ENCODE measurements at places on chromosomes 4 and X.

- no peak for DNase-seq
These were observed 12.0 kb downstream of the MAB21L2 start for GRCh38 chr4:150593996-150594395.

DNA sequence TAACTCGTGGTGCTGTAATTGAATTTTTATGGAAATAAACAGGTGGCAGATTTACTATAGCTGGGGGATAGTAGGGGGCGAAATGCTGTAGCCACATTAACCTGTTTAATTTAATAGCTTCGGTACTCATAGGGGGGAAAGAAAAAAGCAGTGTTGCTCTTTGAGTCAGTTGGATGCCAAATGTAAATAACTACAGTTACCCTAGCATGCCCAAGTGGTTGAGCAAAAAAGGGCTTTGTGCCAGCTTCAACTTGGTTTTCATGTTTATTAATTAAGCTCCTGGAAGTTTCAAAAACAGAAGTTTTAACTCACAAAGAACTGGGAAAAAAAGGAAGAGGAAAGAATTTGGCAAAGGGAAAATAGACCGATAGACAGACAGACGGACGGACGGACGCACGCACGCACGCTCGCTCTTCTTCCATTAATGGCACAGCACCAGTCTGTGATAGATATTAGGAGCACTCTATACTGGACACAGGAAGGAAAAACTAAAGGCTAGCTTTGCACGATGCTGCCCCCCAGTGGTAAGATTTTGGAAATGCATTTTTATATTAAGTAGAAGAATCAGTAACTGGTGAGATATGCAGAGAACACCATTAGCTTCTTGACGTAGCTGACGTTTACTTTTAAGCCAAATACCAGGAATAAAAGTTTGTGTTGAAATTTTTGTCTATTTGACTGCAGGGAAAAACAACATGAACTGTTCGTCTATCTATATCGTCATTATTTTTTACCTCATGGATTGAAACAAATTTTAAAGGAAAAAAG, 151.8 kb downstream of the SLC7A11 start:
- peak; percentile 51 for DNase-seq

DNA sequence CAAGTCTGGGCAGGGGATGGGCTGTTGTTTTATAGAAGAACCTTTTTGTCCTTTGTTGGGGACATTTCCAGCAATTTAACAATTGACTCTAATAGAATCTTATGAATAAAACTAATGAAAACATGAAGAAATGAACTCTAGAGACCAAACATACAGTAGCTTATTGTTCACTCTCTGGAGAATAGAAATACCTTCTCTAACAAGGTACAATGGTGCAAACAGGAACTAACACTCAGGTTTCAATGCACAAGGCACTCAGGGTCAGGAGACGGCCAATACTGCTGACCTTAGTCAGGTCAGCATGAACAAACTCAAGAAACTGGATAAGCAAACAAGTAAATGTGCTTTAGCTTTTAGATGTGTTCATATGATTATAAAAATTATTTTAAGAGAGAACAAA, 39.6 kb upstream of the FBXW7 start:
- no peak for DNase-seq

GRCh38 chrX:437661-438390, 51.1 kb upstream of the PPP2R3B start:
- peak; percentile 5 for DNase-seq

- DNase-seq = peak; percentile 0
These were observed 6.9 kb upstream of the RAP2C start for GRCh38 chrX:132226169-132226568.

DNA sequence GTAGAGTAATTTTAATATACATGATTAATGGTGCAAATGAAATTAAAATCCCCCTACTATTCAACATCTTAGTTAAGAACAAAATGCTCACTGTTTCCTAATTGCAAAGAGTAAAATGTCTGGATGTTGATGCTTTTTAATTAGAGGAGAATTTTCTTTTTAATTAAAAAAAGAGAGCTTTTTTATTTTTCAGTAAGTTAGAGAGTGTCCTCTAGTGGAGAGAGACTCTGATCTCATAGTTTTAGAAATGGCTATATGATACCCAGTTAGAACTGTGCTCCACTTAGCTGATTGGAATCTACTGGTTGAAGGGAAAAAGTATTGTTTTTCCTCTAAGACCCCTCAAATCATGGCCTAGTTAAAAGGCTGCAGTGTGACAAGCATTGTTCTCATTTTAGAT, 312.0 kb upstream of the MAGEB2 start:
- no peak for DNase-seq

DNA sequence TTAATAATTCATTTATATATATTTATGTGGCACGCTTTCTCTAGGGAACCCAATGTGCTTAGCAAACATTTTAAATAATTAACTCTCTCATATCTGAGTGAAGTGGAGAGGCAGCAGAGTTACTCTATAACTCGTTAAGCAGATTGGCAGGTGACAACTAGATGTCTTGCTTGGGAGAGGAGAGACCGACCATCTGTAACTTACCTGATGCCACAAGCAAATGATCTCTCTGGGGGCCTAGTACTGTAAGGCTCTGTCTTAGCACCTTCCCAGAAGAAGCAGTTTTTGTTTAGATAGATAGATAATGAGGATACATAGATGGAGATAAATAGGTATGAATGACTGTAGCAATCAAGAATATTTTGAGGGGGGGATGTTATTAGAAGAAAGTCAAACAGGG, 11.9 kb upstream of the SEL1L3 start:
- DNase-seq = peak; percentile 62

- DNase-seq = no peak
These were observed 2065.8 kb downstream of the ARAP2 start for GRCh38 chr4:34178476-34178875.

DNA sequence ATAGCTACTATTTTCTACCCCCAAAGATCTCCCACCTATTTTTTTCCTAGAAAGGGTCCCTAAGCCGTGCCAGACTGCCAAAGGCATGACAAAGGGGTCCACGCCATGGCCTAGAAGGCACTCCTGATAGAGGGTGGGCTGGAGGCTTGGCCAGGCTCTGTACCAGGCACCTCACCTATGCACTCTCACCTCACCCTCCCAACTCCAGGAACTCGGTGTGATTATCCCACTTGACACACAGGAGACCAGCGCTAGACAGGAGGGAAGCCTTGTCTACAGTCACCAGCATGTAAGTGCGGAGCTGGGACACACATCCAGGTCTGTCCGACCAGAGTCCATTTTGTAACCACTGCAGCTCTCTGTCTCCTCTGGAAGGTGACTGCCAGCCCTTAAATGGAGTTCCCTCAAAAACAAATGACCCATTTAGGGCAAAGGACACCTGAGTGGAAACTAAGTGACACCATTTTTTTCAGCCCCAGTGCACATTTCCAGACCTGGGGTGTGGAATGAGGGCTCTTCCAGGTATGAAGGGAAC, 106.4 kb downstream of the RTL5 start:
- no peak for DNase-seq

DNA sequence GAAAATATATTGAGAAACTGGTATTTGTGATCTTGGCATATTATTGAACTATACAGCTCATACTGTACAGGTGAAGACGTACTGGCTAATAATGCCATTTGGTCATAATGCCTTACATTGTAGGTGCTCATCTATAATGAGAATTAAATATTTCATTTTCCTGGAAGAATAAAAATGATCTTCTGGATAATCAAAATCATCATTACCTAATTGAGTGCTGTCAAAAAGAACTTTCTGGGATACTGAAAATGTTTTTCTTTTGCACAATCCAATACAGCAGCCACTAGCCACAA, 4.1 kb downstream of the RASGEF1B start:
- DNase-seq = no peak

DNA sequence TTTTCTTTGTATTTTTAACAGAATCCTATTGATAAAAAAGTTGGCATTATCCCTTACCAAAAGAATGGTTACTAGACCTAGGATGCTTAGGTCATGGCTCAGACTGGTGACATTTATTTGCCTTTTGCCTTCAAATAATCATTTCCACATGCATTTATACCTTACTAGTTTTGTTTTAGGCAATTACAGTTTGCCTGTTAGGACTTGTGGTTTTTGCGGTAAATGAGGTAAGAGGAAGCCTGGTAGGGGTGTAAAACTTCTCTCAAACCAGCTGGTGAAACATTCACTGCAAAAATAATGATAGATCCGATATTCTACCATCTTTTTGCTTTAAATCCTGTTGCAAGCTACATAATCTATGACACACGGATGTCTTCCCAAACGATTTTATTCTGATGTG, 12.1 kb downstream of the LAMP2 start:
- no peak for DNase-seq

- DNase-seq = no peak
These were observed 64.7 kb upstream of the CTSO start for GRCh38 chr4:156018383-156018782.

- no peak for DNase-seq
These were observed 96.7 kb downstream of the NAF1 start for GRCh38 chr4:163070023-163070422.

GRCh38 chr4:154044742-154045485, 256.0 kb upstream of the SFRP2 start:
- no peak for DNase-seq

Data from NCI-H2171 treated with DMSO at 0.1 percent for 48 hours (cell line).